ENCODE measurements at places on chromosomes 2 and 18.
A peak's percentile ranks its signal among the peaks of the same experiment; 100 is the strongest.

- DNase-seq: peak; percentile 30
These were observed 89.6 kb upstream of the NPAS2 start for GRCh38 chr2:100730290-100730868.

DNA sequence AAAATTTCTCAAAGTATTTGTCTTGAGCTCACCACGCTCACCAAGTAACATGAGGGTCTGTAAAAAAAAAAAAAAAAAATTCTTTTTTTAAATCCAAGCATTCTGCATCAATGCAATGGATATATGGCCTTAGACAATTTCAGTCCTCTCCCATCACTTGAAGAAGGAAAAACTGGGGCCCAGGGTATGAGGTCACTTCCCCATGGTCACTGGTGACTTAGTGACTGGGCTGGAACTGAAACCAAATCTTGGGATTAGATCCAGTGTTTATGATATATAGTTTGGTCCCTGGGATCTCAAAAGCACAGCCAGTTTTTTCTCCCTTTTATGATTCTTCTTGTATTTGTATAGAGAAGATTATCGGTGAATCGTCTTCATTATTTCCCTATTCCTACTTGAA lies 477.9 kb upstream of the TNP1 start:
- DNase-seq: no peak

DNA sequence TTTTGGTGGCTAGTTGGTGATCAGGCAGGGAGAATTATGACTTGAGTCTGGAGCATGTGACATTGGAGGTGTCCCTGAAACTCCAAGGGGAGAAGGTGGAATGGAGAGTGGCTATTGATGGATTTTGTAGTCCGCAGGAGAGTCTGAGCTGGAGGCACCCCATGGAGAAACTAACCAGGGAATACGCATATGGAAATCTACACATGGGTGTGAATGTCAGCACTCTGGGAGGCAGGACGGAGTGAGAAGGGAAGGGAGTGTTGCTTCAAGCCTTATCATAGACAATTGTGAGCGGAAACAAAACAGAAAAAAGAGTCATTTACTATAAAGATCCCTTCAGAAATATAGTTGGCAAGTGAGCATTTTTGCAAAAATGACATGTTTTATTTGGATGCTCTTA lies 667 bp upstream of the SCYGR4 start:
- DNase-seq: no peak

DNA sequence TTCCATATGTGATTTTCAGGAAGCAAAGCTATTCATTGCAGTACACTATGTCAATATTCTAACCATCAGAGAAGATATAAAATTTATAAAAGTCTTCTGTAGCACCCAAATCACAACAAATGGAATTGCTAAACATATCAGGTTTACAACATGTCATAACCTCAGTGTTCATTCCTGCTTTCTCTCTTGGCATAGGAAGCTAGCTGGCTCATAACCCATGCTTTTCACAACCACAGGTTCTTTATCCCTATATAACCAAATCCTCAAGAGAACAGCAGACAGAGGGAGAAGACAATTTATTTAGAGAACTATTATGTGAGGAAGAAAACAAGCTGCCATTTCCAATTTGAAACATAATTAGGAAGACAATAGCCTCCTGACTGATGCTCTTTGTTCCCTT lies 997.0 kb upstream of the ACVR2A start:
- DNase-seq: no peak

DNA sequence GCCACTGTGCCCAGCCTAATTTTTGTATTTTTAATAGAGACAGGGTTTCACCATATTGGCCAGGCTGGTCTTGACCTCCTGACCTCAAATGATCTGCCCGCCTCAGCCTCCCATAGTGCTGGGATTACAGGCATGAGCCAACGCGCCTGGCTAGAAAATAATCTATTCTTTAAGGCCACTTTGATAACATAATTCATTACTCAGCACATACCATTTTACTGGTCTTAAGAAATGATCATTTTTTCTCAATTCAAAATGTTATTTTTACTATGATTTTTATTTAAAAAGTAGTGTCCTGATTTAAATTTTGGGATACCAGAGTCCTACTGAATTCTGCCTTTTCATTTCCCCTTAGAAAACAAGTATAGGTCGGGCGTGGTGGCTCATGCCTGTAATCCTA lies 27.0 kb upstream of the ADAM17 start:
- no peak for DNase-seq

DNA sequence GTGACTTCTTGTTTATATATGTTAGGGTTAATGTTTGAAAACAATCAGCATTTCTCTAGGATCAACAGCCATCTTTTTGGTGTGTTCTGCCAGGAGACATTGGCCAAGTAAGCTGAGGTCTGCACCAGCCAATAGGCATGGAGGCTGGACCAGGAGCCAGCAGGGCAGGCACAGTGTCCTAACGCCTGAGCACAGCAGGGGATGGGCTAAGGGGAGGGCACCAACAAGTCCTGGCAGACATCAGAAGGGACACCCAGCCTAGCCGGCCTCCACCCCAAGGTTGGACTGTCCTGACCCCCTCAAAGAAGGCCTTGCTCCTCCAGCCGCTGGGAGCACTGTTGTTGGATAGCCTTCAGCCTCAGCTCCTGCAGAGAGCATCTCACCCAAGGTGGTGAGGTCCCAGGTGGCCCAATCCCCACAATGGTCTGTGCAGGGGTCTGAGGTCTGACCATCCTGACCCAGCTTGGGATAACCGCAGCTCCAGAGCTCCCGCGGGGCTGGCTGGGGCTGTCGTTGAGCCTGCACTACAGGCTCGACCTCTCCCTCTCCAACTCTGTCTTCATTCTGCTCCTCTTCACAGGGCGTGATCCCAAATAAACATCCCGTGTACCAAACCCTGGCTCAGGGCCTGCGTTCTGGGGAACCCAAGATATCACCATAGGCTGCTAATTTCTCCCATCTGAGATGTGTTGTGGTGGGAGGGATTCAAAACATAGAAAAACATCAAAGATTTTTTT lies 8.1 kb downstream of the TEX44 start:
- DNase-seq: no peak

DNA sequence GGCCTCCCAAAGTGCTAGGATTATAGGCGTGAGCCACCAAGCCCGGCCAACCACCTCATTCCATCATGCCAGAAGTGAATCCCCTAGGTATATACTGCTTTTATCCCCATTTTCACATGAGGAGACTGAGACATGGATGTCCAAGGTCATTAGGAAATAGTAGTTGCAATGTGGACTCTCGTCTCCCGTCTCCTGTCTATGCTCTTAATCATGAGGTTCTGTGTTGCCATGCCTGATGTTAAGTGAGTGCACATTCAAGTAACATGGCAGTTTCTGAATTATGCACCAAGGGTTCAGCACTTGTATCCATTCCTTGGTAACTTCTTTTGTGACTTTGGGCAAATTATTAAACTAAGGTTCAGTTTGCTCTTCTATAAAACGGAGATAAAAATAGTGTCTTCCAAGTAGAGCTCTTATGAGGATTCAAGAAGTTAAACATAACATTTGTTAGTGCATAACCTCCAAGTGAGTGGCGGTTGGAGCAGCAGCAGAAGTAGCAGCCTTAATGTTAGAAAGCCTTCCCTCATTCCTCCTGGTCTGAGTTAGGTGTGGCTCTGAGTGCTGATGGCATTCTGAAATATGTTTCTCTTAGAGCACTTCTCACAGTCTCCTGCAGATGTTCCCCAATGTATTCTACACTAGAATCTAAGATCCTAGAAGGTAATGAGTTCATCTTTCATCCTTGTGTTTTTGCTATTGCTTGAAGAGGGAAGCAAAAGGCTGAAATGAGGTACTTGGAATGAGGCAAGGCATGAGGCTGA lies 21.9 kb downstream of the SOCS6 start:
- DNase-seq: no peak

DNA sequence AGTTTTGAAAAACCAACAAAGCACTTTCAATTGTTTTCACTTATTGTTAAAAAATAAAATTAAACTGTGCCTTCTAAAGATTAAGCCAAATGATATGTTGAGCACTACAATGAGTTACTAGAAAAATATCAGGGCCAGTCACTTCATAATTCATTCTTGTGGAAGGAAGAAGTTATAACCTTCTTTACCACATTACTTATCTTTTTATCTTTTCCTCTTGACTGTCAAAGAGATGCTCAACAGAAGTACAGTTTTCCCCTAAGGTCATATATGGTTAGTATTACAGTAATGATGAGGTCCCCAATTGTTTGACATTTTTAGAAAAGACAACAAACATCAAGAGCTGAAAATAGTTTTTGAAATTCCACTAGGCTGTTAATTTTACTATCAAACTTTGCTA lies 9.4 kb downstream of the PELI1 start:
- no peak for DNase-seq

GRCh38 chr2:8134473-8134932 lies 547.4 kb upstream of the ID2 start:
- no peak for DNase-seq

DNA sequence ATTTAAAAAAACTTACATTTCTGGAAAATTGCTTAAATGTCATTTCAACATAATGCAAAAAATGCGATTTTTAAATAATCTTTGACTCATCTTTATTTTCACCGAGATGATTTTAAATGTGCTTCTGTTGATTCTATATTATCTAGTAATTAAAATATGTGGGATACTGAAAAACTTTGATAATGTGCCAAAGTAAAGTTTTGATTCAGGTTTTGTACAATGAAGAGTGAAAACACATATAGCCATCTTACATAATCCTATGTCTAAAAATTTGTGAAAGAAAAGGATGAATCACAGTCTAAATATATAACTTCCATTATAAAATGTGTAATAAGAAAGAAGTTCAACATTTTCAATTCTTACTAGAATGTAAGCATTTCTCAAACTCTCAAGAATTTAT lies 204.3 kb upstream of the ZC3H15 start:
- no peak for DNase-seq

GRCh38 chr2:241019441-241020139 lies 21.2 kb downstream of the SNED1 start:
- no peak for DNase-seq

GRCh38 chr2:397521-397920 lies 109.6 kb upstream of the ALKAL2 start:
- no peak for DNase-seq

- no peak for DNase-seq
These were observed 110.9 kb downstream of the PID1 start for GRCh38 chr2:229160180-229160579.

DNA sequence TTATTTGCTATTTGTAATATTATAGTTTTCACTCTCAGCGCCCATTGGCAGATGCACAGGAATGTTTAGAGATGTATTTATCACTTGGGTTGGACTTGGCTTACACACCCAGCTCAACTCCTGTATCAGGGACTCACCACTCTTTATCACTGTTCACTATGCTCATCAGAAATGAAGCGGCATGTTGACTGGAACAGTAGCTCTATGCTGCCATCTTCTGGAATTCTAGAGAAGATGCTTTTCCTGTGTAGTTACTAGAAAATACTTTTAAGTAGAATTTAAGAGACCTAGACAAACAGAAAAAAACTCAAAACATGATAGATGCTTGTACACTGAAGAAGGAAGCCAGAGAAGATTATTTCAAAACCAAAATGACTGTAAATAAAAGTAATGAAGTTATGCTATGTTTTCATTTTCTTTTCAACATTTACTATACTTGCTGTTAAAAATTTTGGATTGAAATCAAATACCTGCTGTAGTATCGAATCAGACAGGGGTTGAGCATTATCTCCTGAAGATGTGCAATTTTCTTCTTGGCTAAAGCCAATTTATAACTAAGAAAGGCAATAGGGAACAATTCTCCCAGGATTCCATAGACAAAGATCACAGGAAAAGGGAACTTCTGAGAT lies 47.4 kb upstream of the NXPH2 start:
- no peak for DNase-seq

DNA sequence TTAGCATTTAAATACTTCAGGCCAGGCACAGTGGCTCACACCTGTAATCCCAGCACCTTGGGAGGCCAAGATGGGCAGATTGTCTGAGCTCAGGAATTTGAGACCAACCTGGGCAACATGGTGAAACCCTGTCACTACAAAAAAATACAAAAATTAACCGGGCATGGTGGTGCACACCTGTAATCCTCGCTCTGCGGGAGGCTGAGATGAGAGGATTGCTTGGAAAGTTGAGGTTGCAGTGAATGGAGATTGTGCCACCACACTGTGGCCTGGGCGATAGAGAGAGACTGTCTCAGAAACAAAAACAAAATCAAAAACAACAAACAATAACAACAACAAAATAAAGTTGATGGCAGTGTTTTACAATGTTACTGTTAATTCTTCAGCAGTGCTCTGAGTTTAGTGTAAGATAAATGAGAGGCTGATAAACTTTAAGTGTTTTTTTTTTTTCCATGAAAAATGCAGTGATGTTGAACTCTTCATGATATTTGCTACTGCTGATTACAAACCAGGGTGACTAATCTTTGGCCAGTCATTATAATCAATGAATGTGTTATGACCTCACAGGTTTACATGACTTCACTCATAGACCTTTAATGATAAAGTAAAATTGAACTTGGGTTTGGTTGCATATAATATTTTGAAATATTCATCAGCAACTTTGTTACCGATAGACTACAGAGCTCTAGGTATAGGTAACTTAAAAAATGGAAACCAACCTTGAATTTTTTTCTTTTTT lies 2.5 kb downstream of the ITGAV start:
- DNase-seq: no peak

GRCh38 chr2:180443888-180444287 lies 436.8 kb upstream of the CWC22 start:
- no peak for DNase-seq
